ENCODE measurements at places on chromosomes 4 and X.
A peak's percentile ranks its signal among the peaks of the same experiment; 100 is the strongest.

- no peak for DNase-seq
Observed at GRCh38 chr4:39043861-39044363, 11.7 kb upstream of the TMEM156 start.

GRCh38 chr4:153365003-153365402, 20.5 kb downstream of the MND1 start:
- DNase-seq: no peak

GRCh38 chrX:131739823-131740222, 195.9 kb downstream of the OR13H1 start:
- DNase-seq: no peak

- DNase-seq: no peak
Observed at GRCh38 chr4:145199051-145199716, 18.8 kb upstream of the OTUD4 start.

GRCh38 chrX:138128027-138128671, 562.2 kb downstream of the ZIC3 start:
- peak; percentile 46 for DNase-seq

- peak; percentile 56 for DNase-seq
Observed at GRCh38 chr4:121900132-121900983, 30.1 kb upstream of the BBS7 start.

GRCh38 chrX:78029663-78030062, 60.2 kb upstream of the PGAM4 start:
- no peak for DNase-seq

DNA sequence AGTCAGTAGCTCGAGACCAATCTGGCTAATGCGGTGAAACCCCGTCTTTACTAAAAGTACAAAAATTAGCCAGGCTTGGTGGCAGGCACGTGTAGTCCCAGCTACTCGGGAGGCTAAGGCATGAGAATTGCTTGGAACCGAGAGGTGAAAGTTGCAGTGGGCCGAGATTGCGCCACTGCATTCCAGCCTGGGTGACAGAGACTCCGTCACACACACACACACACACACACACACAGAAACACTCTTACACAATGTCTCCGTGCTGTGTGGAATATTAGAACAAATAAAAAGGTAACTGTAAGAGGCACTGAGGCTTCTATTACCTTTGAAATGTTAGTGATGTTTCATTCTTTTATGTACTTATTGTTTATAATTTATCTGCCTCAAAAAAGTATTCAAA, 326.6 kb downstream of the GPAT3 start:
- no peak for DNase-seq

GRCh38 chr4:15702941-15703403, at the start of gene BST1:
Gene BST1, plus strand, starts transcription at chr4:15703065. Its CDS starts 80 bp downstream, at chr4:15703145.
- no peak for DNase-seq

GRCh38 chr4:150047546-150047945, 30.7 kb upstream of the DCLK2 start:
- DNase-seq: no peak

DNA sequence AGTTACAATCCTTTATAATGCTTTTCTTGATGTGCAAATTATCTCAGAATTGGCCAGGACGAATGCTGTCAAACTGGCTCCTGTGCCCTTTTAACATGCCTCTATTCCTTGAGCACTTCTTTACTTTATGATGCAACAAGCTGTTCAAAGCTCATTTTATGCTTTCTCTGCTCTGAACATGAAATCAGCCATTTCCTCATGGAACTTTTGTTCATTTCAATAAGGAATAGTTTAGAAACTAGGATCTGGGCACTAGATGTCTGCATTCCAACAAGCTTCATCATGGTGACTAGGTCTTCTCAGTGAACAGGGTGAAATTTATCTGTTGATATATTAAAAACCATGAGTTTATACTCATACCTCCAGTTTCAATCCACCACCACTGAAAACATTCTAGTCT, 87.3 kb upstream of the TEX13A start:
- DNase-seq: no peak

DNA sequence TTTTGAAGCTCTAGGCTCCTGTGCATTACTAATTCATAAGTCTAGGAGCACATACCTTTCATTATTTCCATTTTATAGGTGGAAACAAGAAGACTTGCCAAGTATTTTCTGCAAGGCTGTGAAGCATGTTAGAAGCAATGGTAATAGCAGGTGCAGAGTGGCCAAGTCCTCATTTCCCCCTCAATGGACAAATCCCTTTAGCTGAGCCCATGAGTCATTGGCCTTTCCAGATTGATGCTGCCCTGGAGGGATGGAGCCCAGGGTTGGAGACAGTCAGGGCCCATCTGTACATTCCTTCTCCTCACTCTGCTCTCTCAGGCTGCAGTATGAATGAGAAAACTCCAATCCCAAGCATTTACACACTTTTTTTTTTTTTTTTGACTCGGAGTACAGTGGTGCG, 6.6 kb downstream of the MGST2 start:
- DNase-seq: no peak

DNA sequence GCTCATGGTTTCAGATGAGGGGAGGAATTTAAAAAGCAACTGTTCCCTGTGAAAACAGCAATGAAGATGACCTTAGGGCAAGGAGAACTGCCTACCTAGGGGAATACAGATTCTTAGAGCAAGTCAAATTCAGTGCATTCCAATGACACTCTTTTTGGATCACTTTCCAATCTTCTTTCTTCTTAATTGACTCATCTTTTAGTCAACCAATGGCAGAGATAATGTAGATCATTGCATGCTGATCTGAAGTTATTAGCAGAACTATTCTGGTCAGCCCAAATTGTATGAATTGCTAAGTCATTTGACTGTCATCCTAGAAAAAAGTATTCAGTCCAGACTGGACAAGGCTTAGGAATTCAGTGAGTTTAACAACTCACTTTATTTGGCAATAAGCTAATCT, 12.6 kb upstream of the NR3C2 start:
- no peak for DNase-seq

GRCh38 chr4:96316776-96317175, 476.9 kb downstream of the PDHA2 start:
- DNase-seq: no peak

- DNase-seq: no peak
Observed at GRCh38 chrX:119206203-119206602, 29.9 kb upstream of the PGRMC1 start.

GRCh38 chrX:133229361-133229760, 11.2 kb upstream of the TFDP3 start:
- DNase-seq: no peak

GRCh38 chr4:135371137-135371536, 1169.5 kb upstream of the PABPC4L start:
- peak; percentile 10 for DNase-seq

- DNase-seq: no peak
Observed at GRCh38 chrX:151859481-151859880, 53.2 kb upstream of the MAGEA4 start.

DNA sequence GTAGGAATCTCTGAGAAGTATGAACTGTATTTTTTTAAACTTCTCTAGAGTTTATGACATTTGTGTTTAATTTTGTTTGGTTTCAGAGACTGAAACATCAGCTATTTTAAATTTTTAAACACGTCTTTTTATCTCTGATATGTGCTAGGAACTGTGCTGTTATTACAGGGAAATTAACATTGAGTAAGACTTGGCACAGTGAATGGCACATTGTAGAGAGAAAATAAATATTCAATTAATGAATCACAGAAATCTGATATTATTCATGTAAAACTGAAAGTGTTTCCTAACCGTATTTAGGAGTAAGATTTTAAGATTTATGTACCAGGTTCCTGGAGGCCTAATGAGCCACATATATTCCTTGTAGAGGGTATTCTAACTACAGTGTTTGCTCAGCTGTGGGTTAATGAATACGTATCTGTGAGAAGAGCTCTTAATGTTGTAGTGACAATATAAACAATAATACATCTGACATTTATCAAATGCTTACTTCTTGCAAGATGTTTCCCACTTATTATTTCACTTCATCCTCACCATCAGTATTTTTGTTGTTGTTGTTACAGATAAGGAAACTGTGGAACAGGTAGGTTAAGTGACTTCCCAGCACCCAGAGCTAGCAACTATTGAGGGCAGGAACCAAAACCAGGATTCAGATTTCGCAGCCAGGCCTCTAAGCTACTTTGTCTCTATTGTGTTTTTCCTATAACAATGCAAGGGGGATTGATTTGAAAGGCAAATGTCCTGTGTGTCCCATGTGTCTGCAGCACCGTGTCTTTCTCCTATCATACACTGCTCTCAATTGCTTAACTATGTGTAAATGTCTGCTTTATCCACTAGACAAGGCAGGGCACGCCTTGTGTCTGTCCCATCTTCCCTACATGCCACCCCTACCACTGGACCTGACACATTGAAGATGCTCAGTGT, 121.1 kb upstream of the FAM9C start:
- no peak for DNase-seq

DNA sequence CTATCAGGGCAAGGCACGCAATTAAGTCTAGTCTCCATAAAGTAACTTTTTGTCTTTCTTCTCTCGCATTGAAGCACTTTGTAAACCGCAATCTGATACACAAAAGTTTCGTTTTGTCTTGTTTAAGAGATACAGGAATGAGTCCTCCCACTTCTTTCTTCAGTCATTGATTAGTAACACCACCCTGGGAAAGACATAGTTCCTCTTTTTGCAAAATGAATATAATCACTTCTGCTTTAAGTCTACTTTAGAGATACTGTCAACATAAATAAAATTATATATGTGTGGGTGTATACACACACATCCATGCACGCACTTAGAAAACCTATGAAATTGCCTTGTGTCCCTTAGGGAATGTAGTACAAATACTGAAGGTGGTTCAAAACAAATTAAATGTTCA, 11.7 kb downstream of the COQ2 start:
- DNase-seq: no peak

DNA sequence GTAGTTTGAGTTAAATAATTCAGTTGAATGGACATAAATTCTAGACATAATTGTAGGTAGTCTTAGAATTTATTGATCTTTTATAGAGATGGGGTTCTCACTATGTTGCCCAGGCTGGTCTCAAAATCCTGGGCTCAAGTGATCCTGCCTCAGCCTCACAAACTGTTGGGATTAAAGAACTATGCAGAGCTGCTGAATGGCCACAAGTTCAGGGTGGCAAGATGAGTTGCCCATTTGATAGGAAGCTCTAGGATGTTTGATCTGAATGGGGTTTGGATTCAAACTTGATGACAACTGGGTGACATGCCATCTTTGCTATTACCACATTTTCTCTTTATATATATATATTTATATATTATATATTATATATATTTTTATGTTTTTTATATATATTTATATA, 3.6 kb downstream of the RPL36A start:
- no peak for DNase-seq

DNA sequence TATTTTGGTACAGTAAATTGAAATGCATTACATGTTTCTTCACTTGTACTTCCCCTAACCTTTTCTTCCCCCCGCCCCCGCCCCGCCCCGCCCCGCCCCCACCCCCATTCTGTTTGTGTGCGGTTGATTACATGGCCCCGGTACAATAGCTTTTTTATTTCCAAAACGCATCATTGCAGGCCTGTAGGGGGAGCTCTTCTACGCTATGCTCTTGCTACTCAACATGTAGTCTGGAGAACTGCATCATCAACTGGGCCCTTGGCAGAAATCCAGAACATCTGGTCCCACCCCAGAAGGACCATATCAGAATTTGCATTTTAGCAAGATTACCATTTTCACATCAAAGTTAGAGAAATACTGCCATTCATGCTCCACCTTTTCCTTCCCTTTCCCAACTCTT, 333.3 kb upstream of the DDX53 start:
- DNase-seq: no peak

- no peak for DNase-seq
Observed at GRCh38 chr4:21167711-21168110, 467.5 kb downstream of the PACRGL start.

DNA sequence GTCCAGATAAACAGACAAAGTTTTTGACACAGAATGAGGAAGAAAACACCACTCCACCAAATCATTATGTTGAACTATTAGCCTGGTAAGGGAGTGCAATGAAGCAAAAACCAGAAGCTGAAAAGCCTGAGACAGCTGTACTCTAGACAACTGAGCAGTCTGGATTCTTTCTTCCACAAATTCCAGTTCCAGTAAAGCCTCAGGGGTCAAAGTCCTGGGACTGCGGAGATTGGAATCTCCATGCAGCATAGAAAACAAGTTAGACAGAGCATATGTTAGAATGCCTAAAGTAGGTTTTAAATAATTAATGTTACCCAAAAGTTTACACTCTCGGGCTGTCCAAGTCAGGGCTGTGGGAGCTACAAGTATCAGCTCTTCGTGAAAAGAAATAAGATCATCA, 263.2 kb downstream of the TECRL start:
- no peak for DNase-seq

GRCh38 chr4:145299380-145300076, 119.1 kb upstream of the OTUD4 start:
- DNase-seq: no peak

DNA sequence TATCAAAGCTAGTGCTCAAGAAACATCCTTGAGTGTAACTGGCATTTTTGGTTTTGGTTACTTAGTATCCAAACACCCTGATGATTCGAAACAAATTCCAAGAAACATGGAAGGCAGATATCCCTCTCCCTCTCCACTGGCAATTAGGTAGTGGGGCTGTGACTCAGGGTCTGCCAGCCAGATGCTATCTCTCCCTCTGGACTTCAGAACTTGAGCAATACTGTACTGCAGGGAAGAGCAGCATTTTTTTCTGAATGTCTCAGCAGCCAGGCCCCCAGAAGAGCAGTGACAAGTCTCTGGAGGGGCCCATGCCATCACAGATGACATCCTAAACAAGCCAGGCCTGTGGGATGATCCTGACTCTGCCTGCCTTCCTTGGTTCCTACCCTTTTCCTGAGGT, 37.3 kb upstream of the BCORL1 start:
- DNase-seq: no peak

GRCh38 chr4:114398410-114398809, 200.2 kb upstream of the UGT8 start:
- DNase-seq: no peak

GRCh38 chr4:110196871-110197528, 1.4 kb downstream of the ELOVL6 start:
- DNase-seq: peak; percentile 78

GRCh38 chrX:95539041-95539440, 1145.6 kb upstream of the DIAPH2 start:
- DNase-seq: no peak

DNA sequence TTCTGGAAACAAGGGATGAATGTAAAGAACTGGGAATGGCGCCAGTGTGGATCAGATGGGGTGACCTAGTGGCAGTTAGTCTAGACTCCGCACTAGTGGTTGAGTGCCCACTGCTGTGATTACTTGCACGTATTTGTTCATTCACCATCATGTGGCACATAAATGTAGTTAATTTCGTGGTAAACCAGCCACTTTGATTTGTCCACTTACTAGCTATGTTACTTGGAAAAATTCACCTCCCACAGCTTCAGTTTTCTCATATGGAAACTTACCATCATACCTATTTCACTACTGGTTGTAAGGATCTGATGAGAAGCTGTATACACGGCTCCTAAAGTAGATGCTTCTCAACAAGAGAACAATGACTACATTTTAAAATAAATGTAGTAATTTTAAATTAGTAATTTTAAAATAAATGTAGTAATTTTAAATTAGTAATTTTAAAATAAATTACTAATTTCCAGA, 394 bp upstream of the DYNLT3 start:
- no peak for DNase-seq
